CD4-positive, alpha-beta T cell treated with Interleukin-15 for 1 hour (primary cell): ENCODE measurements at places on chromosomes 6 and 20.

- no peak for DNase-seq
These were observed 23.8 kb upstream of the POLR1H start for GRCh38 chr6:30037182-30037788.

- DNase-seq, result no peak
These were observed 11.3 kb upstream of the COL12A1 start for GRCh38 chr6:75217193-75217592.

- DNase-seq, result no peak
These were observed 365.0 kb upstream of the ID4 start for GRCh38 chr6:19472153-19472552.

- no peak for DNase-seq
These were observed 170.2 kb downstream of the THBS2 start for GRCh38 chr6:169083508-169083874.
